ENCODE measurements at places on chromosomes 4 and X. TPM values are rescaled to one million over a fixed set of nuclear protein-coding genes. Genes with fewer than 3 reads are reported as not detected.

DNA sequence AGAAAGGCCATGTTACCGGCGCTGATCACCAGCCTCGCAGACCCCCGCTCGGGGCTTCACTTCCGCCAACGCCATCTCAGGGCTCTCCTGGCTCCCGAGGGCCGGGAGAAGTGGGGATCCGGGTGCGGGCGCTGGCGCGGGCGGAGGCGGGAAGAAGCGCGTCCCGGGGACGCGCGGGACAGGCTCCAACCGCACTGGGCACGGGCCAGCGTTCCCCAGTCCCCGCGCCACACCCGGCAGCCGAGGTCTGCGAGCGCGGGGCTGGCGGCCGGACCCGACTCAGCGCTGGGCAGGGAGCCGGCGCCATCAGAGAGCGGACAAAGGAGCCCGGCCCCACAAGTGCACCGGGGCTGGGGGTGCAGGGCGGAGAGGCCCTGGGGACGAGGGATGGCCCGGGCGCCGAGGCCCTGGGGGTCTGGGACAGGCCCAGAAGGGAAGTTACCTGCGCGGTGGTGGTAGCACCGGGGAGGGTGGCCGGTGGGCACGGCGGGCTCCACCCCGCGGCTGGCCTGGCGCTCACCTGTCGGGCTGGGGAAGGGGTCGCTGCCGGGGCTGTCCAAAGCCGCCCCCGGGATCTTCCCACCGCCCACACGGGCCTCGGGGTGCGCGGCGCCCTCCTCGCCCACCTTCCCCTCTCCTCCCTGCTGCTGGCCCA lies 449 bp downstream of the CTPS2 start:
- H3K4me3 ChIP-seq = peak overlapping the region; percentile 87
- H3K36me3 ChIP-seq = no peaks in the 10 kb centered on the region
- no peak for DNase-seq
- no peaks in the 10 kb centered on the region for H3K4me1 ChIP-seq
- H3K27me3 ChIP-seq = no peaks in the 10 kb centered on the region

- H3K27ac ChIP-seq = no peak overlapping the region
- H3K4me1 ChIP-seq = peaks cover 26% of the 10 kb centered on the region
- peaks cover 4% of the 10 kb centered on the region for H3K36me3 ChIP-seq
- no peak for DNase-seq
These were observed 19.0 kb downstream of the HADH start for GRCh38 chr4:108008721-108009120.

DNA sequence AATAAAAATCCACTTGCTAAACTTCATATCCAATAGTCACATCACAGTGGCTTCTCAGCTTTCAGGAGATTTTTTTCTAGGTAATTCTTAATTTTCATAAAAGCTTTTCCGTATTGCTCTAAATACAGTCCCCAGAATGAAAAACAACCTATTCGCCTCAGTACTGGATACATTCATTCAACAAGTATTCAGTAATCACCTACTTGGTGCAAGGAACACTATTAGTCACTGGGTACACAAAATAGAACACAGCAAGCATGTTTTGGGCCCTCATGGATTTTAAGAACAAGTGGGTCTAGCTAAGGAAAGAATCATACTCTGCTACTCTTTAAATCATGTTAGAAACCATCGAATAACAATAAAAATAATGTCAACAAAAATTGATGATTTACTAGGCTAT lies 2.8 kb upstream of the BEX3 start:
- no peak overlapping the region for H3K27ac ChIP-seq
- no peak overlapping the region for H3K4me3 ChIP-seq
- no peak for DNase-seq
- H3K27me3 ChIP-seq = no peaks in the 10 kb centered on the region
- H3K36me3 ChIP-seq = no peaks in the 10 kb centered on the region
- H3K4me1 ChIP-seq = no peaks in the 10 kb centered on the region

DNA sequence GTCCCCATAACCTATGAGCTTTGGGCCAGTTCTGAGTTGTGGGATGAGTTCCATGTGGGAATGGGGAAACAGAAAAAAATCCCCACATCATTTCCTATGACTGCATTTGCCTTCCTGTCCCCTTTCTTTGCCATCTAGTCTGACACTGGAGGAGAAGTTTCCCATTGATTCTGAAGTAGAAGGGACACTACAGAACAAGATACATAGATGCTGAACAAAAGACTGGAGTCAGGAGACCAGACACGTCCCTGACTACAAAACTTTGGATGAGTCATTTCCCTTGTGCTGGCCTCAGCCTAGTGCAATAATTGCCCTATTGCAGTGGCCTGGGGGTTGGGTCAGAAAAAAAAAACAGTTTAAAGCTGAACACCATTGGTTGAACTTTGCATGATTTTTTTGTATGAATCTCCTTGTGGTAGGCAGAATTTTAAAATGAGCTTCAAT lies 22.1 kb downstream of the BEX3 start:
- no peaks in the 10 kb centered on the region for H3K4me1 ChIP-seq
- H3K4me3 ChIP-seq = no peak overlapping the region
- no peak for DNase-seq
- H3K36me3 ChIP-seq = no peaks in the 10 kb centered on the region
- H3K27ac ChIP-seq = no peak overlapping the region

DNA sequence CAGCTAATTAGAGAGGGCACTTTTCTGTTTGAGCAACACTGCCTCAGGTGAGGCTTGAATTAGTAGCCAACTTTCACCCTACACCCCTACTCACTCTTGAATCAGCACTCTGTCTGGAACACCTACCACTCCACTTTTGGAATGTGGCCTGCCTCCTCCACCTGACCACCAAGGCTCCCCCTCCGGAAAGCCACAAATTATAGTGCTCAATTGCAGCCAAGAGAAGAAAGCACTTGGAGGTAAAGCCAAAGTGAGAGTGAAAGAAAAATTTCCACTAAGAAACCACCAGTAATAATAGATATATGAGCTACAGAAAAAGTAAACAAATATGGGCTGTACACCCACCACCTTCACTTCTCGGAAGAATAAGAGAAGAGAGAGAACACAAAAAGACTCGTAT lies 41.1 kb downstream of the PPP3CA start:
- no peaks in the 10 kb centered on the region for H3K36me3 ChIP-seq
- H3K4me3 ChIP-seq = peak overlapping the region; percentile 47
- H3K27ac ChIP-seq = no peak overlapping the region
- H3K4me1 ChIP-seq = peaks cover 45% of the 10 kb centered on the region
- no peak for DNase-seq

DNA sequence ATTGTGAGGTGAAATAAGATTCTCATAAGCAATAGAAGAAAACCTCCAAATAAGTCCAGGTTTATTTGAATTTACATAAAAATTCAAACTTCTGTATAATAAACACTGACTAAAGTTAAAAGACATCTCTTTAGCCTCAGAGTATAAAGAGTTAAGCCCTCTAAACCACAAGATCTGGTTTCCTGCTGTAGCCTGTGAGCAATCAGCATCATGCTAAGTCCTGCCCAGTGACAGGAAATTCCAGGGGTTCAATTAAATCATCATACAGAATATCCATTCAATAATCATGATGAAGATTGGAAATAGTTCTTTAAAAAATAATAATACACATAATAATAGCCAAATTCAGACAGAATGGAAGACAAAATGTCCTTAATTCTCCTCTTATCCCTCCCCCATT lies 139.2 kb upstream of the DGKK start:
- H3K4me1 ChIP-seq = no peaks in the 10 kb centered on the region
- DNase-seq = no peak
- no peaks in the 10 kb centered on the region for H3K36me3 ChIP-seq
- H3K27me3 ChIP-seq = no peaks in the 10 kb centered on the region

- no peak overlapping the region for H3K27ac ChIP-seq
- H3K27me3 ChIP-seq = no peaks in the 10 kb centered on the region
- no peaks in the 10 kb centered on the region for H3K36me3 ChIP-seq
- DNase-seq = no peak
These were observed 134.4 kb downstream of the PCDH7 start for GRCh38 chr4:30854531-30854930.

DNA sequence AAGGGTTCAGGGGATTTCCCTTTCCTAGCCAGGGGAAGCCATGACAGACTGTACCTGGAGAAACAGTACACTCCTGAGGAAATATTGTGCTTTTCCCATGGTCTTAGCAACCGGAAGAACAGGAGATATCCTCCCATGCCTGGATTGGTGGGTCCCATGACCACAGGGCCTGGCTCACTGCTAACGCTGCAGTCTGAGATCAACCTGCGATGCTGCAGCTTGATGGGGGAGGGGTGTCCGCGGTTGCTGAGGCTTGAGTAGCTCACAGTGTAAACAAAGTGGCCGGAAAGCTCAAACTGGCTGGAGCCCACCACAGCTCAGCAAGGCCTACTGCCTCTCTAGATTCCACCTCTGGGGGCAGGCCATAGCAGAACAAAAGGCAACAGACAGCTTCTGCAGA lies 819.5 kb downstream of the TECRL start:
- DNase-seq = no peak
- no peaks in the 10 kb centered on the region for H3K27me3 ChIP-seq
- no peaks in the 10 kb centered on the region for H3K4me1 ChIP-seq
- H3K27ac ChIP-seq = no peak overlapping the region
- H3K4me3 ChIP-seq = no peak overlapping the region

- no peaks in the 10 kb centered on the region for H3K4me1 ChIP-seq
- H3K4me3 ChIP-seq = no peak overlapping the region
- no peak overlapping the region for H3K27ac ChIP-seq
- H3K27me3 ChIP-seq = no peaks in the 10 kb centered on the region
- no peaks in the 10 kb centered on the region for H3K36me3 ChIP-seq
These were observed 91.3 kb downstream of the GPM6A start for GRCh38 chr4:175720722-175721121.

GRCh38 chr4:56282004-56282403 lies 105.3 kb downstream of the AASDH start:
- H3K4me1 ChIP-seq = no peaks in the 10 kb centered on the region
- H3K36me3 ChIP-seq = no peaks in the 10 kb centered on the region
- no peak for DNase-seq

DNA sequence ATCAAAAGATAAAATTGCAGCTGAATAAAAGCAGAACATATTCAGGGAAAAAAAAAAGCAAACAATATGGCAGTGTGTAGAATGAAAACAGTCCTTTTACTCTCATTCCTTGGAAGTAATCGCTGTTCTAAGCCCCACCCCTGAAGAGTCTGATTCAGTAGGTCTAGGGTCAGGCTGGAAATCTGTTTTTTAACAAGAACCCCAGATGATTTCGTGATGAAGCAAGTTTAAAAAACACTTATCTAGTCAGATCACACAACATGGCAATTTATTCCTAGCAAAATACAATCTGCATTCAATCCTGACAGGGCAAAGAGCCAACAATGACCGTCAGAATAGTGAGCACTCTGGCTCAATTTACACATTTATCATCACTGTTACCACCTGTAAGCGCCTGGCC lies 16.1 kb downstream of the FAM120C start:
- no peak for DNase-seq
- no peak overlapping the region for H3K4me3 ChIP-seq
- no peaks in the 10 kb centered on the region for H3K36me3 ChIP-seq
- H3K4me1 ChIP-seq = no peaks in the 10 kb centered on the region
- H3K27ac ChIP-seq = no peak overlapping the region

GRCh38 chr4:179307297-179308136 lies 1865.3 kb upstream of the AGA start:
- no peak overlapping the region for H3K4me3 ChIP-seq
- no peaks in the 10 kb centered on the region for H3K36me3 ChIP-seq
- no peak overlapping the region for H3K27ac ChIP-seq
- no peaks in the 10 kb centered on the region for H3K4me1 ChIP-seq
- DNase-seq = no peak

- no peak for DNase-seq
- no peaks in the 10 kb centered on the region for H3K27me3 ChIP-seq
- no peaks in the 10 kb centered on the region for H3K36me3 ChIP-seq
- no peak overlapping the region for H3K4me3 ChIP-seq
These were observed 585.6 kb downstream of the IL1RAPL1 start for GRCh38 chrX:29172880-29173279.

- no peaks in the 10 kb centered on the region for H3K27me3 ChIP-seq
- no peak overlapping the region for H3K27ac ChIP-seq
- H3K4me1 ChIP-seq = peaks cover 5% of the 10 kb centered on the region
- no peak for DNase-seq
These were observed 64.6 kb downstream of the ANAPC4 start for GRCh38 chr4:25441519-25442117.

DNA sequence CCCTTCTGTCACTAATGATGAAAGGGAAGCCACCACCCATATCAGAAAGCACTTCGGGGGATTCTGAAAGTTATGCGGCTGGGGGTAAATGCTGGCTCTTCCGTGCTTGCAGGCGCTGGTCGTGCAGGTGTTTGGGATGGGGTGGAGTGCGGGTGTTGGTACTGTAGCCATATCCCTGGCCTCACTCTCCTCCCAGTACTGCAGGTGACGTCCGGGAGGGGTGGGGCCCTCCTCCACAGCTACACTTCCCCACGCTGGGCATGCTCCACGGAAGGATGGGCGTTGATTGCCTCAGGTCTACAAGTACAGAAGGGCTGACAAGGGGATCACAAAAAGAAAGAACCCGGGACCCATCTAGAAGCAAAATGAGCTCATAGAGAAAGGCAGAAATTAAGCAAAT lies 48.6 kb upstream of the CLDN24 start:
- no peaks in the 10 kb centered on the region for H3K36me3 ChIP-seq
- H3K27ac ChIP-seq = no peak overlapping the region
- H3K27me3 ChIP-seq = no peaks in the 10 kb centered on the region
- no peaks in the 10 kb centered on the region for H3K4me1 ChIP-seq
- no peak for DNase-seq
- no peak overlapping the region for H3K4me3 ChIP-seq

- H3K4me1 ChIP-seq = no peaks in the 10 kb centered on the region
- no peaks in the 10 kb centered on the region for H3K27me3 ChIP-seq
- no peak overlapping the region for H3K27ac ChIP-seq
- H3K36me3 ChIP-seq = no peaks in the 10 kb centered on the region
- no peak for DNase-seq
These were observed 8.2 kb downstream of the MAGEB17 start for GRCh38 chrX:16175329-16176061.

DNA sequence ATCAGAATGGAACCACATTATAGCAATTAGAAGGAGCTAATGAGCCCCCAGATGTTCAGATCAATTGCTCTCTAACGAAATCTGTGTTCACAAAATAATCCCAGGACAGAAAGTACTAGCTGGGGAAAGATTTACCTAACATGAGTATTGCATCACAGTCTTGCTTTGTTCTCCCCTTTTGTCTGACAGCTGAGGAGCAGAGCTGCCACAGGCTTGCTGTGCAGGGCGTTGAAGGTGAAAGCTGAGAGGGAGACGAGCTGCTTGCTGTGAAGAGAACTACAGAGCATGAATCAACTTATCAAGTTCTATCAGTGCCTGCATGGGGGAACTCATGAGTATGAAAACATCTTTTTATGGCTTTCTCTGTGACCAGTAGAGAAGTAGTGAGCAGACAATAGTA lies 441.2 kb downstream of the CENPC start:
- no peak for DNase-seq
- no peak overlapping the region for H3K27ac ChIP-seq
- H3K4me1 ChIP-seq = no peaks in the 10 kb centered on the region
- H3K4me3 ChIP-seq = no peak overlapping the region

The SATL1 gene
- total RNA-seq = not detected

The PTCHD1 gene
- total RNA-seq = 0.54 TPM

The DIAPH2 gene
- 42.4 TPM for total RNA-seq

The TSPAN7 gene
- 17.7 TPM for total RNA-seq

The MAGEB2 gene
- total RNA-seq = not detected

The GYPA gene
- not detected for total RNA-seq
